ENCODE measurements at places on chromosomes 11 and 22. TPM values are rescaled to one million over a fixed set of nuclear protein-coding genes. Genes with fewer than 3 reads are reported as not detected.

The TMEM223 gene
- 16.7 TPM for polyA plus RNA-seq

The ART1 gene
- polyA plus RNA-seq = 7.6 TPM

The CECR2 gene
- 30.5 TPM for polyA plus RNA-seq

The KCNE3 gene
- 2.5 TPM for polyA plus RNA-seq

The NEAT1 gene
- 88.9 TPM for polyA plus RNA-seq

The FIBIN gene
- 26.7 TPM for polyA plus RNA-seq

The OR1S2 gene
- not detected for polyA plus RNA-seq

The RBM14 gene
- 51.5 TPM for polyA plus RNA-seq

The LDHAL6A gene
- 0.22 TPM for polyA plus RNA-seq

The APOL6 gene
- 2.8 TPM for polyA plus RNA-seq

The OR9Q1 gene
- not detected for polyA plus RNA-seq

The YIF1A gene
- polyA plus RNA-seq = 42.6 TPM

The XKR3 gene
- not detected for polyA plus RNA-seq

The GTSE1 gene
- 7.9 TPM for polyA plus RNA-seq

The MTCH2 gene
- 62.1 TPM for polyA plus RNA-seq

The APOBEC3H gene
- polyA plus RNA-seq = not detected

The NRXN2 gene
- 32.6 TPM for polyA plus RNA-seq

The CDK2AP2 gene
- 23.6 TPM for polyA plus RNA-seq

The SGSM1 gene
- 0.19 TPM for polyA plus RNA-seq

The NXPE4 gene
- not detected for polyA plus RNA-seq

The MRGPRX3 gene
- not detected for polyA plus RNA-seq

The SLC5A4 gene
- 1.0 TPM for polyA plus RNA-seq

The ALDH3B1 gene
- 17.0 TPM for polyA plus RNA-seq

The KRTAP5-1 gene
- 1.4 TPM for polyA plus RNA-seq

The SCGB1D2 gene
- polyA plus RNA-seq = not detected
